Activated CD4-positive, alpha-beta T cell treated with anti-CD3 and anti-CD28 coated beads for 36 hours (primary cell): ENCODE measurements at places on chromosomes 3 and 15. TPM values are rescaled to one million over a fixed set of nuclear protein-coding genes. Genes with fewer than 3 reads are reported as not detected.

DNA sequence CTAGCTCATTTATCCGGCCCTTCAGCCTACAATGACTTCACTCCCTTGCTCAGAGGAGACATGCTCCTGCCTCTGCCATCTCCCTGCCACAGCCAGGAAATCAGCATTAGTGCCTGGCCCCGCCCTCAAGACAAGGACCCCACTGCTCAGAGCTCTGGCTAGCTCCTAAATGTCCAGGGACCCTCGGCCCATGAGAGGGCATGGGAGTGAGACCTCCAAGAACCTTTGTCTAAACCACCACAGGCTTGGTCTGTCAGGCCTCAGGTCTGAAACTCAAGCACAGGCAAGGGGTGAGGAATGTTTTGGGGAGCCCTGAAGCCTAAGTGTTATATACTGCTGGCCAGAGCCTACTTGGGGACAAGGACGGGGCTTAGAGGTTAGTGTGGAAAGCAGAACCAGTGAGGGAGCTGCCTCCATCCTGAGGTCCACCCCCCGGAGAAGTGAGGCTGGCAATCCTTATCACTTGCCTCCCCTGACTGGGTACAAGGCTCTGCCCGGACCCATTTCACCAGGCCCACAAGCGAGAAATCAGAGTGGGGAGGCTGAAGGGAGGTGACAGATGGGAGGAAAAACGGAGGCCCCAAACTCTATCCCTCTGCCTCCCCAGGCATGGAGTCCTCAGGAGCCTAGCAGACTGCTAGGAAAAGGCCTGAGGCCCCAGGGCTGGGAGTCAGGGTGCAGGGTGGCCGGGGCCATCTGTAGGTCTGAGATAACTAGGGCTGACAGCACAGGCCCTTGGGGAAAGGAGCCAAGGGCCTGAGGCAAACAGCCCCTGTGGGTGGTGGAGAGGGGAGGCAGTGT is 18.8 kb downstream of the SHF start:
- H3K27me3 ChIP-seq: no peaks in the 10 kb centered on the region
- no peak overlapping the region for H3K4me3 ChIP-seq
- no peak for DNase-seq
- peaks cover 9% of the 10 kb centered on the region for H3K4me1 ChIP-seq

GRCh38 chr15:65081758-65082157 is 5.2 kb downstream of the KBTBD13 start:
- no peak overlapping the region for H3K27ac ChIP-seq
- H3K27me3 ChIP-seq: peaks cover 19% of the 10 kb centered on the region
- DNase-seq: peak; percentile 57
- H3K4me1 ChIP-seq: peaks cover 18% of the 10 kb centered on the region
- H3K36me3 ChIP-seq: no peaks in the 10 kb centered on the region
- no peak overlapping the region for H3K4me3 ChIP-seq

DNA sequence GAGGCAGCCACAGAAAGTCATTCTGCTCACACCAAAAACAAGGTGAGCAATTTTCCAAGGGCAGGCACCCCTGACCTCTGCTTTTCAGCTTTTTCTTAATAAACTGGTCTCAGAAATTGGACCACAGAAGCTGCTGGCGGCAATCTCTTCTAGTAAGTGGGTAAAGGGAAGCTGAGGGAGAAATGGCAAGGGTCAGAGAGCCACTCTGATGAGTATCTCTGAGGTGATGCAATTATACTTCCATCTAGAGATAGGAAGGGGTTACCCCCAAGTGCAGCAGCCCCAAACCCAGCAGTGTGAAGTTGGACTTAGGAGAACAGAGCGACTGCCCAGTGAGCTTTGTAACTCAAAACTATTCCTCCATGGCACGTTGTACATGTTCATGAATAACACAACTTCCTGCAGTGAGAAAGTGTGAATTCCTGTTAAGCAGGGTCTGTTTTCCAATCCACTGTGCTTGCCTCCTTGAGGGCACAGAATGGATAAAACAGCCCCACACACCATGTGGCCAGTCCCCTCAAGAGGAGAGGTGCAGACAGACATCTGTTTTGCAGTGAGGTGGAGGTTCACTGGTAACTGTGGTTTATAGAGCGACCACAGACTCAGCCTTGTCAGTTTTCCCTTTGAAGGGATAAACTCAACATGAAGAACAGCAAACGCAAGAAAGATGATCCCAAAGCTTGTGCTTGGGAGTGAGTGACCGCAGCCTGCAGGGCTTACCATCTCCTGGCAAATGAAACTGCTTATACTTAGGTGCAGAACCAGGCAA is 683.4 kb upstream of the CFAP20DC start:
- H3K4me1 ChIP-seq: peaks cover 27% of the 10 kb centered on the region
- H3K27ac ChIP-seq: no peak overlapping the region
- no peaks in the 10 kb centered on the region for H3K36me3 ChIP-seq
- H3K4me3 ChIP-seq: no peak overlapping the region
- no peak for DNase-seq

DNA sequence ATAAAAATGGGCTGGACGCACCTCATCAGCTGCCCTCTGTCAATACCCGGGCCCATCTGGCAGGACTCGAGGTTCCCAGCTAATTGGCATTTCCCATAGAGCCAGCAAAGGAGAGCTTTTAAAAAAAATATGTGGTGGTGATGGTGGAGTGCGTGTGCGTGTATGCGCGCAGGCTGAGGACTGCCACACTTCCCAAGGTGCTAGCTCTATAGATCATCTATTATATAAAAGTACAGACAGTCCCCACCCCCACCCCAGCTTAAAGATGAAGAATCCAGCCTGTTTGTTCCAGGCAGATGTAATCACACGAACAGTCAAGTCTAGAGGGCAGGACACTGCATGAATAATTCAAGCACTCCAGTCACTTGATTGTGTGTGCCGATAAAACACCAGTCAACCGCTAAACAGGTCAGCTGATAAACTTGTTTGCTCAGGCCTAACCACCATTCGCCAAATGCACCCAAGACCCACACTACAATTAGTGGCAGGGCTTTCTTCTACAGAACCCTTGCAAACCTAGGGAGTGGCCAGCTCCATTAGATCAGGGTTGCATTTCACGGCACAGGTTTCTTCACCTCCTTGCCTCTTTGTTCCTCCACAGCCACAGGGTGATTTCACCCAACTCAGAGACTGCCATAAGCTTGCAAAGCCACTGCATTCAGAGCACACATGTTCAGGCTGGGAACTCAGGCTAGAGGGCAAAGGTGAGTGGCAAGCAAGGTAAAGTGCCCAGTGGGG is 5.8 kb downstream of the TLE3 start:
- peak; percentile 39 for DNase-seq
- no peaks in the 10 kb centered on the region for H3K27me3 ChIP-seq
- peaks cover 81% of the 10 kb centered on the region for H3K36me3 ChIP-seq
- peaks cover 74% of the 10 kb centered on the region for H3K4me1 ChIP-seq
- H3K27ac ChIP-seq: no peak overlapping the region
- peak overlapping the region; percentile 37 for H3K4me3 ChIP-seq

DNA sequence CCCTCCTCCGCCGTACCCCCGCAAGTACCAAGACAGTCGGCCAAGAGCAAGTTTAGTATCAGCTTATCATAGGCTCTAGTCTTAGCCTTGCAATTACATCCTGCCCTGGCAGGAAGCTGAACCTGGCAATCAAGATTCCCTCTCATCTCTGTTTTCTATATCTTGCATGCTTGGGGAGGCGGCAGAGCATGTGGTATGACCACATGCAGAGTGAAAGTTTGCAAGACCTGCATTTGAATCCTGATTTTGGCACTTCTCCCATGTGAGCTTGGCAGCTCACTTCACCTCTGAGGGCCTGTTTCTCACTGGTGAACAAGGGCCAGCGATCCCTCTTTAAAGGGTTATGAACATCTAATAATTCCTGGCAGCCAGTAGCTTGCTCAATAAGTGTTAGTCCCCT is 106.1 kb upstream of the FRMD4B start:
- H3K36me3 ChIP-seq: no peaks in the 10 kb centered on the region
- DNase-seq: no peak
- no peak overlapping the region for H3K4me3 ChIP-seq
- H3K27ac ChIP-seq: no peak overlapping the region
- peaks cover 4% of the 10 kb centered on the region for H3K27me3 ChIP-seq

GRCh38 chr3:34669490-34669889 is 871.1 kb downstream of the PDCD6IP start:
- no peak overlapping the region for H3K4me3 ChIP-seq
- no peak overlapping the region for H3K27ac ChIP-seq
- no peaks in the 10 kb centered on the region for H3K27me3 ChIP-seq
- H3K36me3 ChIP-seq: no peaks in the 10 kb centered on the region

DNA sequence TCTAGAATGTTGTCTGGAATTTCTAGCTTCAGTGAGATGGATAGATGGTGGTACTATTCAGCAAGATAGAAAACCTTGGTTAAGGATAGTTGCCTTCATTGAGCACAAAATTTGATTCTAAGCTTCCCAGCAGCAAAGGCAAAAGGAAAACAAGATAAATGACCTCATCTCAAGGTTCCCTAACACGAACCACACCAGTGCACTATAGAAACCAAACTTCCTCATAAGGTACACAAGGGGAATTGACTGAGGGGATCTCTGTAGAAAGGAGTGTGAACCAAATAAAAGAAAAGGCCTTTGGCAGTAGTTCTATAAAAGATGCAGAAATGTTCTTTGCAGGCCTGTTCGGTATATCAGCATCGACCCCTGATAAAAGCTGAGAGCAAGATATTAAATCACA is 288.9 kb downstream of the SHQ1 start:
- DNase-seq: no peak
- H3K27ac ChIP-seq: no peak overlapping the region
- H3K4me1 ChIP-seq: no peaks in the 10 kb centered on the region

DNA sequence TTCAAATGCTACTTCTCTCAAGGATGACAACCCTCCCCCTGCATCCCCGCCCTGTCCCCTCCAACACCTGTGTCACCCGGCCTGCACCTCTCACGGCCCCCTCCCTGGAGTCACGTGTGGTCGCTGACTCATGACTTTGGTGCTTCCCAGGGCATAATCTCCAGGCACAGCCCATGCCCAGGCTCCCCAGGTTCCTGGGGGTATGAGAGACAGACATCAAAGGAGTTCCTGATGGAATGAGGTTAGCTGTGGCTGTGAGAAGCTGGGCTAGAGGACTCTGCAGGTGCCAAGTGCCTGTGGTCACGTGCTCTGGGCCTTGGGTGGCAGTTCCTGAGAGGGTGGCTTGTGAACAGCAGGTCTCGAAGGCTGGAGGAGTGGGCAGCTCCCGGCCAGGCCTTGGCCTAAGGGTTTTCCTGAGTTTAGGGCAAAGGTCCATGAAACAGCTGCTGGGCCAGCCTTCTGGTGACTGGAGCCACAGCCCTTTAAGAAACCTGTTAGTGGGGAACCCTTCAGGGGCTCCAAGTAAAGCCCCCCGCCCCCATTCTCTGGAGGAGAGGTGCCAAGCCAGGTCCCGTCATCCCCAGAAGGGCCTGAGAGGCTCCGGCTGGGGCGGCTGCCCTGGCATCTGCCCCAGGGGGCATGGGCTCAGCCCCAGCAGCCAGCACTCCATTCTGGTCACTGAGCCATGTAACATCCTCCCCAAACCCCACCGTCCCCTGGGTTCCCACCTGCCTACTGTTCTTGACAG is 230.0 kb downstream of the XXYLT1 start:
- DNase-seq: no peak
- no peaks in the 10 kb centered on the region for H3K27me3 ChIP-seq
- H3K4me1 ChIP-seq: no peaks in the 10 kb centered on the region

DNA sequence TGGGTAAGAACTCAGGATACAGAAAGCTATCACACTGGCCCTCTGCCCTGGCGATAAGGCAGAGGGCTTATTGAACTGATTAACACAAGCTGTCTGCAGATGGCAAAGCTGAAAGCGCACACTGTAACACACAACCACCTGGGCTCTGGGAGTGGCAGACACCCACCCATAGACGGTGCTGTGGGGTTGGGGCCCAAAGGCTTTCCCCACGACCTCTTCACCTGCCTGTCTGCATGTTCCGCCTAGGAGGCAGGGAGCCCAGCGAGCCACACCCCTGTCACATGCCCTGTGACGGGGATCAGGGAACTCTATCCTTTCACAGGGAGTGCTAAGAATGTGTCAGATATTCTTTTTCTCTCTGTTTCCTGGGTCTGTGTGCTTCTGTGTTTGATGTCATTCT is 12.1 kb upstream of the TFG start:
- no peak for DNase-seq
- no peak overlapping the region for H3K27ac ChIP-seq
- no peaks in the 10 kb centered on the region for H3K4me1 ChIP-seq
- no peaks in the 10 kb centered on the region for H3K36me3 ChIP-seq
- no peak overlapping the region for H3K4me3 ChIP-seq

- no peak for DNase-seq
- no peaks in the 10 kb centered on the region for H3K27me3 ChIP-seq
- no peaks in the 10 kb centered on the region for H3K36me3 ChIP-seq
- no peak overlapping the region for H3K27ac ChIP-seq
- H3K4me3 ChIP-seq: no peak overlapping the region
Observed at GRCh38 chr3:123798550-123798949, 85.6 kb downstream of the MYLK start.

DNA sequence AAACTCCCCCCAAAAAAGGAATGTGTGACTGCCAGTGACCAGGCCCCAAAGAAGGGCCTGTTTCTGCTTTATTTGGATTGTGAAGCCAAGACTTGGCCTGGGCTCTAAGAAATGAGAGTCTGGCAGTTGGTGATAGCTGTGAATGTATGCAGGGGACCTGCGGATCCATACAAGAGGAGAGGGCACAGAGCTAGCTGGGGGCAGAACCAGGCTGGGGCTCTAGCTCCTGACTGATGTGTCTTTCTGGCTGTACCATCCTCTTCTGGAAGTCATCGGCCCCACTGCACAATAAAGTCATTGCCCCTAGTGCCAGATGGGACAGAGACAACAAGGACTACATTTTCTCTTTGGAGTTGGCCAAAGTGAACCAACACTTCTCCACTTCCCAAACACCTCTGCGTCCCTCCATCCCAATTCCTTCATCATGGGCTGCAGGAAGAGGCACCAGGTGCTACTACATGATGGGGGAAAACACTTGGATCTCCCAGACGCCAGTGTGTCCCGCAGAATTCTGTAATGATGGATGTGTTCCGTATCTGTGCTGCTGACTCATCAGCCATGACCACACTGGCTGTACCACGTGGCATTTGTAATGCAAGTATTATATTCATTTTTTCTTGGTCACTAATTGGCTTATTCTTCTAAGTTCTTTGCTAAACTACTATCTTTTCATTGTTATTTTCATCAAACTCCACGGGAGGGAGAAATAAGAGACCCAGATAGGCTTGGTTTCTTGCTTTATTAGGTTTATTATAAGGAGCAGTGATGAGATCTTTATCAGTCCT is 1.7 kb upstream of the PLA2G4F start:
- H3K36me3 ChIP-seq: peaks cover 17% of the 10 kb centered on the region
- H3K4me1 ChIP-seq: no peaks in the 10 kb centered on the region
- H3K27ac ChIP-seq: peak overlapping the region; percentile 17

ROPN1 gene
- not detected for total RNA-seq

CCR8 gene
- 0.75 TPM for total RNA-seq

LRRN1 gene
- 0.09 TPM for total RNA-seq

DUOXA1 gene
- not detected for total RNA-seq

CX3CR1 gene
- 0.16 TPM for total RNA-seq

ADAMTS9 gene
- not detected for total RNA-seq

XPC gene
- total RNA-seq: 24.3 TPM

GMNC gene
- not detected for total RNA-seq
